ENCODE measurements at places on chromosomes 4 and X.

GRCh38 chr4:70544279-70544868, 26.0 kb downstream of the AMTN start:
- DNase-seq, result no peak

- no peak for DNase-seq
Observed at GRCh38 chrX:132071254-132071653, 48.2 kb downstream of the STK26 start.

DNA sequence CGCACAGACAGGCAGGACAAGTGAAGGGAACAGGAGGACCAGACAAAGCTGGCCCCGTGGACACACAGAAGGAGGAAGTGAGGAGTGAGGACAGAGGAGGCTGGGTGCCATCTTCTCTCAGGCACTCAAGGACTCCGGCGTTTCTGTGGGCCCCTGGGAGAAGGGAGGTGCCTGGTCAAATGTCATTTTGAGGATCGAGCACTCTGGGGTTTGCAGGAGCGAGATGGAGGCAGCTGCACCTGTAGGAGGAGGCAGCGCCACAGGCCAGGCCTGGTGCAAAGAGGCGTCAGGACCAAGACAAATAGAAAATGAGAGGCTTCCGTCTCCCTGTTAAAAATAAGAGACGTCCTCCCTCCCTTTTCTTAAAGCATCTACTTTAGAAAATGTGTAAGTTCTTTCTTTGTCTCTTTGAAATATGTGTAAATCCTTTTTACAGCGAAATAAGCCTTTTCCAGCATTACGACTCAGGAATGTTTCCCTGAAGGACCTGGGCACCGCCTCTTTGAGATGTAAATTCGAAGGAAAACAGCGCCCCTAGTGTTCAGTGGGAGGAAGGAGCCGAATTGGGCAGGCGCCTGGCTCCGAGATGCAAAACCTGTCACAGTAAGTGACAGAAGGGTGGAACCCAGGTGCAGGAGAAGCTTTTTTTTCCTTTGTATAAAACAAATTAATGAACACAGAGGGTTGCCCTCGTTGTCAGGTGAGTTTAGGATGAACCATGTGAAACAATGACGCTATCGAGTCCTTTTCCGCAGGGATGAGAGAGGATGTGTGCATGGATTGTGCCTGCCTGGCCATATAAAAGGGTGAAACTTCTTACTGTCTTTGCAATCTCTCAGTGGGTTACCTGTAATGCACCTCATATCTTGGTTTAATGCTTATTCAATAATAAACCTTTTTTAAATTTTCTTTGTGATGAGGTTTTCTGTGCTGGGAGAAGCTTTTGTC, 1.4 kb upstream of the C4orf50 start:
- no peak for DNase-seq

DNA sequence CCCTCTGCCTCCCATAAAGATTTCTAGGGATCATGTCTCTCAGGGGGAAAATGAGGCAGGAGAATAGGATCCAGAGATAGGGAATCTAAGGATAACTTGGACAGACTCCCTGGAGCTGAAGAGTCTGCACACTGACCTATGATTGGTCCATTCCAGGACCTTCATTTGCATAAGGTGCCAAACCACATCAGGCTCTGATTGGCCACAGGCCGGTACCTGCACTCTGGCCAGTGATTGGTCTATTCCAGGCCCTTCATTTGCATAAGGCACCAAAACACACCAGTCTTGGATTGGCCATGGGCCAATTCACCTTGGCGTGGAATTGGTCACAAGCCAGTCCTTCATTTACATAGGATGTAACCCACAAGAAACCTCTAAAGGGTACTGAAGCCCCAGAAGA, 4.0 kb upstream of the HERC5 start:
- no peak for DNase-seq

DNA sequence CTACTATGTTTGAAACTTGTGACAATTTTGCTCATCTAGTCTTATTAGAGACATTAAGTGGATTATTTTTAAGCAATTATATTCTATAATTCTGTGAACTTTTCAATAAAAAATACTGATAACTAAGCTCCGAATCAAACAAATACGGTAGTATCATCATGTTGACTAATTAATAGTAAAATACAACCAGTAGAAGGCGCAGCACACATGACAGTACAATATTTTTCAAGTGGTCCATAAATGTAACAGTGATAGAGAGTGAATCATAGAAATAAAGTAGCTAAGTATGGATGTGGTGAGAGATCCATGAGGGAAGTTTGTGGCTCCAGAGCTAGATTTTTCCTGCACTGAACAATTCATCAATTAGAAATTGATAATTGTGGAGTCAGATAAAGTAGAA, 666.2 kb downstream of the KCTD8 start:
- DNase-seq, result no peak

GRCh38 chr4:93731456-93731855, 97.1 kb upstream of the ATOH1 start:
- DNase-seq, result no peak

DNA sequence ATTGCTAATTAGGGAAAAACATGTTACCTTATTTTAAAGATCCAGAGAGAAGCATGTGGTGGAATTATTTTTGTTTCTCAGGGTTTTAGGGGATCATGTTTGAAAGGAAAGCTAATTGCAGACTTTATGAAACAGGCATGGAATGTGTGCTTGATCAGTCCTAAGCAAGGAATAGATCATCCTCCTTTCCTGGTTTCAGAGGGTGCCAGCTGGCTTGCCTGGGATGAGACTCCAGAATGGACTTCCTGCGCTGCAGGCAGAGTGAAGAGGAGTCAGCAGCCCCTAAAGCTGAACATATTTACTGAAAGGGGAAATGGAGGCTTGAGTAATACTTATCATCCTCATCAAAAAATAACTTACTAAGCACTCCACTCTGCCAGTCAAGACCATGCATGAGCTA, 13.3 kb downstream of the FGF5 start:
- no peak for DNase-seq

- no peak for DNase-seq
Observed at GRCh38 chrX:114842181-114842580, 175.2 kb downstream of the IL13RA2 start.
